ENCODE measurements at places on chromosomes 4 and X. TPM values are rescaled to one million over a fixed set of nuclear protein-coding genes. Genes with fewer than 3 reads are reported as not detected.

DNA sequence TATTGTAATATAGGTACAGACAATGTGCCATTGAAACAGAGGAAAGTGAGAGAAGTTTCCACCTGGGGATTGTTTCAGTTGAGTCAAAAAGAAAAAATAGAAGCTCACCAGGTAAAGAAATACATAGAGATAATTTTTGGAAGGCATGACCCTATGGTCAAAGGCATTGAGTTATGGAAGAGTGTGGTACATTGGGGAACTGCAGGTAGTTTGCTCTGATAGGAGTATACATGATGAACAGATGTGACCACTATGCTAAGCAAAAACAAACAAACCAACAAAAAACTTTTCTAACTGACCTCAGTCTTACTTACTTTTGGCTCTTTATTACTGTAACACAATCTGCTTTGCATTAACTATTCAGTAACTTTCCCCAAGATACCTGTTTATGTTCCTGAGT lies 85.9 kb downstream of the UGT8 start:
- DNase-seq = no peak

- DNase-seq = no peak
Observed at GRCh38 chr4:96916711-96917110, 1076.8 kb downstream of the PDHA2 start.

DNA sequence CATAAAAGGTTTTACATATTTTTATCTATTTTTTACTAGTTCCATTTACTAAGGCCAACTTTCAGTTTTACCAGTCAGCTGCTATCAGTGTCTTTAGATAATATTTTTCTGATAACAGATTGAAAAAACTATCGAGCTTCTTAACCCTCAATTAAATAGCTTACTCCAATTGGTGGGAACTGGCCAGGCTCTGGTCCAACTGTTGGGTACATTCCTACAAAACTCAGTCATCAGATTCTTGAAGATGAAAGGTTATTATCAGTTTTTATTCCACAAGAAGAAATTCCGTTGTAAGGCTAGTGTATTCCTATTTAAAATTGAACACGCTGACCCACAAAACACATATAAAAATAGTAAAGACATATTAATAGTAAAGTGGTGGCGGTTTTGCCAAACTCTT lies 346.2 kb downstream of the MAPK10 start:
- DNase-seq = no peak

- no peak for DNase-seq
Observed at GRCh38 chr4:84956014-84956413, 10.5 kb downstream of the WDFY3 start.

DNA sequence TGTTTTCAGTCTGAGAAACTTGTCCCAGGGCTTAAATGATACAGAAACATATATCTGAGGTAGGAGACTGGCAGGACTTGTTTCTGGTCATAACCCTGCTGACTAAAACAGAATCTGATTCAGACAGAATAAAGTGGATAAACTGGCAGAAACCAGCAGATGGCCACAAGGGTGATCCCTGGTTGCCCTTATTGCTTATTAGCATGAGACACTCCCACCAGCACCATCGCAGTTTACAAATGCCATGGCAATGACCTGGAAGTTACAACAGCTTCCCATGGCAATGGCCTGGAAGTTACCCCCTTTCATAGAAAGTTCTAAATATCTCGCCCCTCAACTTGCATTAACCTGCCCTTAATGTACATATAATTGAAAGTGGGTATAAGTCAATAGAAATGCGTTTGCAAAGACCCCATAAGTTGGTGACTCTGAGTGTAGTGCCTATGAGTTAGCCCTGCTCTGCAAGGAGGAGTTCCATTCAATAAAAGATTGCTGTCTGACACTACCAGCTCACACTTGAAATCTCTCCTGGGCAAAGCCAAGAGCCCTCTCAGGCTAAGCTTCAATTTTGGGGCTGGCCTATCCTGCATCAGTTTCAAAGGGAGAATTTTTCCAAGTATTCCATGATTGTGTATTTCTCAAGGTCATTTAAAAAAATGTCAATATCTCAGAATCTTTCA lies 52.9 kb upstream of the PAGE5 start:
- DNase-seq = no peak

GRCh38 chr4:152029631-152030030 lies 268.8 kb upstream of the GATB start:
- no peak for DNase-seq

GRCh38 chr4:38832624-38833528 lies 23.7 kb downstream of the TLR6 start:
- no peak for DNase-seq

GRCh38 chr4:7761720-7762119 lies 177.9 kb downstream of the AFAP1 start:
- peak; percentile 84 for DNase-seq

DNA sequence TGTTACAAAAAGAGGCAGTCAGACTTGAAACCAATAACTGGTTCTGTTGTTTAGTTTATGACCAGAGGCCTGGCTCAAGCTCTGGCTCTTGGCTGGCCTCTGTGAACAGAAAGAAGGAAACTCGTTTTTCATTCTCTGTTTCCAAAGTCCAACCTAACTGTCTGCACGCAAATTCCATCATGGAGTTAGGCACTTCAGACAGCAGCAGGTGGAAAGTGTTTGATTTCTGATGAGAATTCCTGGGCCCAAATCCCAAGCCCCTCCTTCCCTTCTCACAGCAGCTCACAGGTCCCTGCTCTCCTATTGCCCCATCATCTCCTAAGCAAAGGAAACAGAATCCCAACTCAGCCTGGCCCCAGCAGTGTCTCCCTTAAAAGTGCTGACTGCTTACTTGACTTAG lies 42.8 kb upstream of the FGF16 start:
- no peak for DNase-seq

DNA sequence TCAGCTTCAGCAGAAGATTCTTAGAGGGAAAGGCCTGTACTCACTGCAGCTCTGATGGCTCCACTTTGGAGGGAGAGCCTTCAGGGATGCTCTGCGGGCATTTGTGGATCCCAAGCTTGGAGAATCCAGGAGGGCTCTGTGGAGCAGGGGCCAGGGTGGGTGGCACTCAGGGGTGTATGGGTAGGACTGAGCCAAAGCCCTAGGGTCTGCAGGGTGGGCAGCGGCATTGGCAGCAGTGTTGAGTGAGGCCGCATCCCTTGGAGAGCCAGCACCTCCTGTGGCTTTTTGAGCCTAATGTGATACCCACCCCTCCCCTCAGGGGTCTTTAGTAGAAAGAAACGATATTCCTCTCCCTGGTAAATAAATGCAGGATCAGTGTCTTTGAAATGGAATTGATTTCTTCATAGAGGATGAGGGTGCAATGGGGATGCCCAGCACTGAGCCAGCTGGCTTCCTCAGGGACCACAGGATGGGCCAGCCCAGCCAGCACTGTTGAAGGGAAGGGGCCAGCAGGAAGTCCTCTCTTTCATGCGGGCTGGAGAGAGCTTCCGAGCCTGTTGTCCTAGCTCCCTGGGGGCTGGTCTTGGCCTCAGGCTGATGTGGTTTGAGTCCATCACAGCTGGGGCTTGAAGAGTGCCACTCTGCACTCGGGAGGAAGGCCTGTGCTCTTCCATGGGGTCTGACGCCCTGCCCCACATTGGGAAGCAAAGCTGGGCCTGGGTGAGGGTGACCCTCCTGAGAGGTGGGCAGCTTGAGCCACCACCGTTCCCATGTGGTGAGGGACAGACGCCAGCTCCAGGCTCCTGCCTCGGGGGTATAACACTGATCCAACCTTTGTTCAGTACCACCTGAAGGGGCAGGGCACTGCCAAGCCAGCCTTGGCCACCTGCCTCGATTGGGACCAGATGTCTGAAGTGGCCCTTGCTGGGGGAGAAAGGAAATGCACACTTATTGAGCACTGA lies 49.5 kb downstream of the PSAPL1 start:
- DNase-seq = no peak

DNA sequence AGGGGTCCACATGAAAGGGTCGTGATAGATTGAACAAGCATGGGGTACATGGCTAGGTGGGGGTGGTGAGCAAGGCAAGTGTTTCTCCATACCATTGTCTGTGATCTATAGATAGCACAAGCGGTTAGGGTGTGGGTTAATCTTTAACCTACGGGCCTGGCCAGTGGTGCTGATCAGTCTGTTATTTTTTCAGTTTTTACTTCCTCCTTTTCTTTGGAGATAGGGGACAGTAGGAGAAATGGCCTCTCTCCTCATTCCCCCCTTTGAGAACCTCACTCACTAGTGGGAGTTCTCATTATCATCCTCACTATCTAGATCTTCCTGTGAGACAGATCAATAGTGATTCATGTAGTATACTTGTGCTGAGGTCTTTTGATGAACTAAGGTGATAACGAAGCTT lies 16.2 kb upstream of the GPKOW start:
- DNase-seq = no peak

- DNase-seq = no peak
Observed at GRCh38 chr4:73485085-73485484, 3.5 kb downstream of the AFM start.

GRCh38 chrX:8179656-8180055 lies 8.6 kb upstream of the VCX2 start:
- DNase-seq = no peak

DNA sequence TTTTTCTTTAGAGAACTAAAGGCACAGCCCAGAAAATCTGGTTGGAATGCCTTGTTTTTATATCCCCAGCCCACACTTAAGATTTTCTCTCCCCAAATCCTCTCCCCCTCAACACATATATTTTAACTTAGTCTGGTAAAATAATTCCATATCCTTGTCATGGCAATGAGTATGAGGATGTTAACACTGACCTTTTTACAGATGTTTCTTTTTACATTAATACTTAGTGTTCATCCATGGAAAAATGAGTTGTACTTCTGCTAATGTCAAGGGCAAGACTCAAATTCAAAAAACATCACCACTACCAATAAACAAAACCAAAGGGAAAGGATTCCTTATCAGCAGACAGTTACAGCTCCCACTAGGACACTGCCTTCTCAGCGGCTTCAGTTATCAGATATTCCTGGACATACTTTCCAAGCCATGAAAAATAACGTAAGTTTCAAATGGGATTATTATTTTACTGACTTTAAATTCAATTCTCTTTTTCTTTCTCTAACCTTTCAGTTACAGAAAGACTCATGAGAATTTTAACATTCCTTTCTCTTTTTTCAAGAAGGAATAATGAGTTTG lies 83.3 kb downstream of the RASL11B start:
- no peak for DNase-seq

DNA sequence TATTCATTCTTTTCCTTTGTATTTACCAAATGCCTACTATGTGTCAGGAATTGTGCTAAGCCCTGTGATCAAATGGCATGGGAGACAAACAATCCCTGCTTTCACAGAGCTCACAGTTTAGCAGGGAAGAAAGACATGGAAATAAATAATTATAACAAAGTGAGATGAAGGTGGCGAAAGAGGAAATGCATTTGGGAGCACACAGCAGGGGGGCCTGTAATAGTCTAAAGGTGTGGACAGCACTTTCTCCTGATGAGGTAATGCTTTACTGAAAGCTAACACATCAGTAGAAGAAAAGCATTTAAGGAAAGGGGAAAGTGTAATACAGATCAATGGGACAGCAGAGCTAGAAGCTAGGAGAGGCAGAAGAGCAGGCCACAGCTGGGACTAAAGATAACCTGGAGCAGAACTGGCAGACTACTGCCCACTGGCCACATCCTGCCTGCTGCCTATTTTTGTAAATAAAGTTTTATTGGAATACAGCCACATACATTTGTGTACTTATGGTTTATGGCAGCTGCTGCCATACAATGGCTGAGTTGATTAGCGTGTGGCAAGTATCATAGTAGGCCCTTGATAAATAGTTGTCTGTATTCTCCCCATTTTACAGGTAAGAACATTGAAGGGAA lies 67.1 kb upstream of the TAPT1 start:
- no peak for DNase-seq

GRCh38 chr4:865121-865465 lies 39.2 kb upstream of the CPLX1 start:
- no peak for DNase-seq

DNA sequence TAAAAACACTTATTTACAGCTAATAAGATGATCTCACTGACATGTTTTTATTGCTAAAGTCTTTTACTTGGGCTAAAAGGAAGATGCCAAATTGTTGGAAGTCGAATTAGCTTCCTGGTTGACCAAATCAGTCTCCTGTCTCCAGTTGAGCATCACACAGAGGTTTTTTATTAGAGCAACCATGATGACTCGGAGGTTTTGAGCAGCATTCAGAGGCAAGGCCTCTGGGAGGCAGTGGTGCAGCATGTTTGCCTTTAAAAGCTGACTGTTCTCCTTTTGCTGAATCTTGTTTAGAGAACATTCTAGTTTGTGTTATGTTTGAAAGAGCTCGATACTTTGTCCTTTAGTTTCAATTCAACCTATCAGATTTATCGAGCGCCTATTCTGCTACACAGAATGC lies 2.1 kb downstream of the UCHL1 start:
- no peak for DNase-seq

The TSPAN6 gene
- total RNA-seq = 4.6 TPM

The TEX11 gene
- not detected for total RNA-seq

The PITX2 gene
- not detected for total RNA-seq

The ENPEP gene
- 3.5 TPM for total RNA-seq

The BRCC3 gene
- 17.0 TPM for total RNA-seq

The UTP3 gene
- 15.8 TPM for total RNA-seq
